ENCODE measurements at places on chromosomes 11 and 22. TPM values are rescaled to one million over a fixed set of nuclear protein-coding genes. Genes with fewer than 3 reads are reported as not detected.
A peak's percentile ranks its signal among the peaks of the same experiment; 100 is the strongest.

DNA sequence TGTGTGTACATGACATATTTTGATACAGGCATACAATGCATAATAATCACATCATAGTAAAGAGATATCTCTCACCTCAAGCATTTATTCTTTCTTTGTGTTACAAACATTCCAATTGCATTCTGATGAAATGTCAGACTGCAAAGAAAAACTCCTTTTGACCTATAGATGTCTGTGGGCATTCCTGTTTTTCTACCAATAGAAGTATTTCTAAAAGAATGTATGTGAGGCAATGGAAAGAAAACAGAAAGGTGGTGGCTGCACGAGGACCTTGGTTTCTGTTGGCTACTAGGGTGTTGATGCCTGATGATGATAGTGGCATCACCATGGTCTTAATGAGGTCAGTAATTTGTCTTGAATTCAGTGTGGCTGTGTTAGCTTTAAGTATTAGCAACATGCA lies 137.0 kb upstream of the ANO3 start:
- no peak for DNase-seq

DNA sequence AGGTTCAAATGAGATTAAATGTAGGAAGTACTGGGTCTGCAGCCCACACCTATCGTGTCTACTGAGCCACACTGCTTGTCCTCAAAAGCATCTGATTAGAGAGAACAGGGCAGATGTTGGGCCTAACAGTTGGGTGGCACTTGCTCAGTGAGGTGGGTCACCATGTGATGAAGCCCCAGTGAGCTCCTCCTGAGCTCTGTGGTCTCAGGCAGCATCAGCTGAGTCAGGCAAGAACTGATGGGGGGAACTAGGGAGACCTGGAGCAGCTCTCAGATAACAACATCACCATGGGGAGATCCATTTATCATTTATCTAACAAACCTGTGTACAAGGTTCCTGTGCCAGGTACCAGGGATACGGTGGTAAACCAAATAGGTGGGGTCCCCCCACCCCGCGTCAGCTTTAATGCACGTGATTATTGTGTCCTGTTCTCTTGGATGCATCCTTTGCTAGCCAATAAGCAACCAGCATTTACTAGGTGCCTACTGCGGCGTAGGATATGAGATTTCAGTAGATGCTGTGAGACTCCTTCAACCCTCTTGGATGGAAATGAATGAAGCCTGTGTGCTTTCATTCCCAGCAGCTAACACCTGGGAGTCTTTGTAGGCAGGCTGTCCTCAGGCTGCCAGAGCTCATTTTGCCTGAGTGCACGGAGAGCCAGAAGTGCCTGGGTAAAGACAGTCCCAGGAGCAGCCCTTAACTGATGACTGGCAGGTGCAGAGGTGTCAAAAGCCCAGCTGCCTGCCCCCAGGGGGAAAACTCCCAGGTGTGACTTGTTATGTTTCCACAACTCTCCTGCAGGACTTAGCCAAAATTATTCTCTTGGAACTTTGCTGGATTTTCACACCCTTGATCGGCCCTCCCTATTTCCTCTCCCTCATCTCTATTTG lies 73.6 kb upstream of the NARS2 start:
- DNase-seq = no peak

Gene HEPACAM
- polyA plus RNA-seq = 0.13 TPM

Gene TRIM44
- 9.9 TPM for polyA plus RNA-seq

DNA sequence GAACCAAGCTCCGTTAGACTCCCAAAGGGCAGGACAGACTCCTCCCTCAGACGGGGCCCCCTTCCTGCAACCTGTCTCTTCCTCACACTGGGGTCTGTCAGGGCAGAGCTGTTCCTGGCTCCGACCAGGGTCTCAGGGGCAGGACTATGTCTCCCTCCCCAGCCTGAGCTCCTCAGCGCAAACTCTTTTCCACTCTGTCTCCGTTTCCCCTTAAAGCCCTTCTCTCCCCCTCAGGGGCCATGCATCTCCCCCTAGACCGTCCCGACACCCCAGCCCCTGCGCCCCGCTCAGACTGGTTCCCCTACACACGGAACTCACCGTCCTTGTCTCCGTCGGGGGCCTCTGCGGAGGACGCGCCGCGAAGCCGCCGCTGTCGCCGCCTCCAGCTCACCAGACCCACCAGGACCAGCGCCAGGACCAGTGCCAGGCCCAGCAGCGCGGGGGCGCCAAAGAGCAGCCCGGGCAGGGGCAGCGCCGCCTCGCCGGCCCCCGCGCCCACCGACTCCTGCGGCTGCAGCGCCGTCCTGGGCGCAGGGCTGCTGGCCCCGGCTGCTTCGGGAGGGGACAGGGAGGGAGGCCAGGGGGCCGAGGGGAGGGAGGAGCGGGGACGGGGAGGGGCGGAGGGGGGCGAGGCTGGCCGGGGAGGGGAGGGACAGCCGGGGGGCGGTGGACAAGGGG lies 684 bp downstream of the TNFRSF13C start:
- DNase-seq = no peak

- DNase-seq = no peak
These were observed 563.9 kb upstream of the B3GAT1 start for GRCh38 chr11:134975866-134976376.

GRCh38 chr11:68962527-68963250 lies 18.1 kb downstream of the MRGPRD start:
- no peak for DNase-seq

DNA sequence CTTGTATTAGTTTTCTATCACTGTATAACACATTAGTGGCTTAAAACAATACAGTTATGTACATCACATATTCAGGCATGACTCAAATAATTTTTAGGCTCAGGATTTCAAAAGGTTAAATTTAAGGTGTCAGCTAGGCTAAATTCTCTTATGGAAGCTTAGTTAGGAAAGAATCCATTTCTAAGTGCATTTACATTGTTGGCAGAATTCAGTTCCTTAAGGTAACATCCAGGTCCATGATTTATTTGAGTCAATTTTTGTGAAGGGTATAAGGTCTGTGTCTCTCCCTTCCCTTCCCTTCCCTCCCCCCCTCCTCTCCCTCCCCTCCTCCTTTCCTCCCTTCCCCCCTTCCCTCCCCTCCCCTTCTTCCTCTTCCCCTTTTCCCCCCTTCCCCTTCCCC lies 399.0 kb upstream of the CNTN5 start:
- no peak for DNase-seq

- no peak for DNase-seq
These were observed 54.7 kb upstream of the LYVE1 start for GRCh38 chr11:10622957-10623791.

- no peak for DNase-seq
These were observed 2.3 kb upstream of the USP28 start for GRCh38 chr11:113877670-113878055.

Gene PRR5L
- polyA plus RNA-seq = 13.8 TPM

DNA sequence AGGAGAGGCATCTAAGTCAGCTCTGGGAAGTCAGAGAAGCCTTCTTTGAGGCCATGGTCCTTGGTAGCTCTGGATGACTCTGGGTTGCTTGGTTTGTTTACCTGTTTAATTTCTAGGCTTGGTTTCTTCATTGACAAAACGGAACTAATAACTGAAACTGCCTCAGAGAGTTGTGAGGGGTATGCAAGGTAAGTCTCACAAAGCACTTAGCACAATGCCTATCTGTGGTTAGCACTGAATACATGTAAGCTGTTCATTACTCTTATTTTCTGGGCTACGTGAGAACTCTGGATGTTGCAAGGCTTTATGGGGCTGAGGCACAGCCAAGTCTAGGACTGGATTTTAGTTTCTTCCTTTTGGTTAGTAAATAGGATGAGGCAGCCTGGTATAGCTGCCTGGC lies 225.8 kb upstream of the NCAM1 start:
- no peak for DNase-seq

DNA sequence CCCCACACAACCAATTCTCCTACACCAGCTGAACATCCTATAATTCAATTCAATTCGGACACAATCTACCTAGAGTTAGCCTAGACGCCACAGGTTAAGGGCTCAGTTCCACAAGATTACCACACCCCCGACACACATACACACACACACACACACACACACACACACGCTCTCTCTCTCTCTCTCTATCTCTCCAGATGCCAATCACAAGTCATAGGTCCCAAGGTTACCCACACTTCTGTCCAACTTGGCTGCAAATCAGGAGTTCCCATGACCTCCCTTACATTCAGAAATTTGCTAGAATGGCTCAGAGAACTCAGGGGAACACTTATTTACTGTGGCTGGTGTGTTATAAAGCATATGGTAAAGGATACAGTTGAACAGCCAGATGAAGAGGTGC lies 204.0 kb downstream of the DBX1 start:
- no peak for DNase-seq

Gene CCDC116
- polyA plus RNA-seq = not detected

DNA sequence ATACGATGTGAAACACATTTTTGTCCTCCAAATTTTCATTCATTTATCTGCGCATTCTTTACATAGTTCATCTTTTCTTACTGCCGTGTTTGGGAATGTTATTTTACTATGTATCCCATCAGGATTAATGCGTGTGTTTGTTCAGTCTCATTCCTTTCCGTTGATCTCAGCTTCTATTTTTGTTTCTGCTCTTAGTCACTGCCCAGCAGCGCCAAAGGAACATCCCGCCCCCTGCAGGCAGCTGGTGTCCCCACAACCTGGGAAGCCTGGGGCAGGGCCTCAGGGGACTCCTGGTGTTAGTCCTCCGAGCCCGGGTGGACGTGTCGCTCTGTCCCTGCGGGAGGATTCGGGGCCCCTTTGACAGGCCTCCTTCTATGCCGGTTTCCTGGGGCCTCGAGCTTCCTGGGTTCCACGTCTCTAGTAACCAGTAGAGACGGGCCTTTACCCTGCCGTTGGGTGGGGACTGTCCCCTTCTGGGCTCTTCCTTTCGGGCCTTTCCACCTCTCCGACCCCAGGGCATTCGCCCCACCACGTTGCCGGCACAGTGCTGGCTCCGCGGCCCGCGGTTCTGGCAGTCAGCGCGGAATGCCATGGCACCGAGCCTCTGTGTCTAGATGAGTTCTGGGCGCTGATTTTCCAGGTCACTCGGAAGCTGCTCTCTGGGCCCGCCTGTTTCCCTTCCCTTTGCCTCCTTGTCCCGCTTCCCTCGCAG lies 39.8 kb downstream of the WEE1 start:
- DNase-seq = peak; percentile 95

DNA sequence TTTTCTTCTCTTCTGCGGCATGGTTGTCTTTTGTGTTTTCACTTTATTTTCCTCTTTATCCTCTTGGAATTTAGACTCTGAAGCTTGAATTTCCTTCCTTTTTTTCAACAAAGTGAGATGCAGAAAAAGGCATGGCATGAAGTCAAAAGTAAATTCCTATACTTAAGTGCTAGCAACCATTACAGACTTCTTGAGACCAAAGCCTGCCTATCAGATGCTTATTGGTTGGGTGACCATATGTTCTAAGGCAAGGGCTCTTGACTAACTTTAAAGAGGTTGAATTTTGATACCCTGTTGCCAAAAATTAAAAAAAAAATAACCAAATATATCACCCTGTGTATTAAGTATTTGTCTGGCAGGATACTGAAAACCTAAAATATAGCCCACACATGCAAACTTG lies 237.4 kb downstream of the TMEM135 start:
- no peak for DNase-seq

DNA sequence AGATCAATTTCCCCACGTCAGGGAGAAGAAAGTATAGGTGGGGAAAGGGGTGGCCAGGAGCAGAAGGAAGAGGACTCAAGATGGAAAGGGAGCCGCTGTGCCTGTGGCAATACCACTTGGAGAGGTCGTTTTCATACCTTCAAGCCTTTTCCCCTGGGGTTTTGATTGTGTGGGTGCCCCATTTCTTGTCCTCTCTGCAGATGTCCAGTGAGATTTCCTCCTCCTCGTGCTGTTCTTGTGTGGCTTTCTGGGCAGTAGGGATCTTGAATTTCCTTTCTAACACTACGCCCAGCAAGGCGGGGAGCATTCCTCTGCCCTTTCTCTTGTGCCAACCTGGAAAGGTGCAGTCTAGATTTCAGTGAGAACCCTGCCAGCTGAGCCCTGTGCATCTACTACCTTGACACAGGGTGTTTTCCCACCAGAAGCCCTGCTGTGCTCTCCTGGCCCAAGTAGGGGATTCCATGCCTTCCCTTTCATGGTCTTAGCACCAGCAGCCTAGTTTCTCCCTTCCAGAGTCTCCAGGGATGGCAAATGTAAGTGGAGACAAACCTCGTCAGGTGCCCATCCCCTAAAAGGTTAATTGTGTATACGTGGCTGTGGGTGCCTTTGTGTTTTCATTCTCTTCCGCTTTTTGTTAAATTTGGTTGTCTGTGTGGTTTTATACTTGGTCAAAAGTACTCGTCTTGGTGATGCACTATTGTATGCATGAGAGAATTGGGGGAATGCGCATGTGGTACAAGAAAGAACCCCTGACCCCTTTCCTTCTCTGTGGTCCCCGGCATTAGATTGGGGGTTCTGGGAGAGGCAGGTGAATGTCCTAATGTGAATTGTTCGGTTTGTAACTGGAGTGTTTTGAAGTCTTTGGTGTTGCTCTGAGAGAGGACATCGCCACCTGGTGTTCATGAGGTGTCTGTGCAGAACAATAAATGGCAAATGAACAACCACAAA lies 71.4 kb upstream of the MPEG1 start:
- DNase-seq = no peak

Gene MRGPRX3
- not detected for polyA plus RNA-seq

- no peak for DNase-seq
These were observed at the start of gene CHRM4 for GRCh38 chr11:46391578-46392420. Gene CHRM4 (minus strand): TSS chr11:46391776. CDS start chr11:46386557, 5,219 bp downstream.

DNA sequence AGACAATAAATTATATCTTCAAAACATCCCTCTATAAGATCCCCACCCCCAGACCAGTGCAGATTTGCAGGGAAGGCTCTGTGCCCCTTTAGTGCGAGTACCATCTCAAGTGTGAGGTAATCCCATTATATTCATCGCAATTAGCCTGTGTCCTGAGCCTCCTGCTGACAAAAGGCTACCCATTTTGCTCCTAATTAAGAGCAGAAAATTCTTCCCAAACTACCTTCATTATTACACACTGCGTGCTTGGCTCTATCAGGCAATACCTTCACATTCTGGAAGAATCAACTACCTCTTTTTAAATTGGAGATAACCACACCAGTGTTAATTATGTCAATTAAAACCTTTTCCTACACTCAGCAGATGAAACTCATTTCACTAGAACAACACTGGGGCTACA lies 1133.4 kb upstream of the CCDC90B start:
- no peak for DNase-seq

- DNase-seq = no peak
These were observed 22.4 kb downstream of the C22orf23 start for GRCh38 chr22:37930952-37931440.

GRCh38 chr11:7498193-7498592 lies 12.9 kb downstream of the OLFML1 start:
- DNase-seq = no peak

DNA sequence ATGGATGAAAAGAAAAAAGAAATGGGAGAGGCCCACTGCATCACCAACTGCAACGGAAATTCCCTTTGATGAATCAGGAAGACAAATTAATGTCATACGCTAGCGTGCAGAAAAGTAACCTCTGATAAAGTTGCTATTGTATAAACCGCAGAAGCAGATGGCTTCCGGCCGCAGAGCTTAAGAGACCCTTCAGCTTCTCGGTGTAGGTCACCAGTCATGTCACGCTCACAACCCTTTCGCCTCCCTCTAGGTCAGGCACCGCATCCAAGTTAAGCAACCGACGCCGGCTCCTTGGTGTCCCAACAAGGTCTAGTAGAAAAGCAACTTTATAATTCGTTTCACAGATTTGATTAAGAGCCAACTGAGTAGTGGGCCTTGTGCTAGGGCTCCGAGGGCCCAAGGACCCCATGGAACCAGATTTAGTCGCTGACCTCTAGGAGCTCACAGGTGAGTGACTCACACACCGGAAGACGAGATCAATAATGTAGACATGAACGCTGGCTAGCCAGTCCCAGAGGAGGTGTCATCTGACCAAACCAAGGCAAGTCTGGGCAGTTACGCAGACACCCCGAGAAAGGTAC lies 1.2 kb upstream of the ZFP91 start:
- DNase-seq = no peak

Gene TYMP
- polyA plus RNA-seq = 8.4 TPM

GRCh38 chr22:20093418-20094196 lies 13.6 kb downstream of the DGCR8 start:
- no peak for DNase-seq

Data from ovary (tissue), 10 donors.